ENCODE measurements at places on chromosomes 2 and 18.
A peak's percentile ranks its signal among the peaks of the same experiment; 100 is the strongest.

DNA sequence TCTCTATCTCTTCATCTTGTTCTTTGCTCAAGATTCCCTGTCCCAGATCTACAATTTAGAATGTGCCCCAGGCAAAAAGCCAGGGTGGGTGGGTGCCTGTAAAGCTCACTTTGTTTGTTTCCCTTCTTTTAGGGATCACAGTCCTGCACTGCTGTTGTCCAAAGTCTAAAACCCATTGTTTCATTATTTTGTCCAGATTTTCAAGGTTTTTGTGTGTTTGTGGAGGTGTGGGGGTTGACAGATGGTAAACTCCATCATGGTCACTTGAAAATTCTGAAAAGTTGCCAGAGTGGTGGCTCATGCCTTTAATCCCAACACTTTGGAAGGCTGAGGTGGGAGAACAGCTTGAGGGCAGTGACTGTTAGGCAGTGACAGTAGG is 41.5 kb downstream of the YES1 start:
- DNase-seq, result no peak

GRCh38 chr2:45119038-45119437 is 109.8 kb upstream of the SIX2 start:
- no peak for DNase-seq

DNA sequence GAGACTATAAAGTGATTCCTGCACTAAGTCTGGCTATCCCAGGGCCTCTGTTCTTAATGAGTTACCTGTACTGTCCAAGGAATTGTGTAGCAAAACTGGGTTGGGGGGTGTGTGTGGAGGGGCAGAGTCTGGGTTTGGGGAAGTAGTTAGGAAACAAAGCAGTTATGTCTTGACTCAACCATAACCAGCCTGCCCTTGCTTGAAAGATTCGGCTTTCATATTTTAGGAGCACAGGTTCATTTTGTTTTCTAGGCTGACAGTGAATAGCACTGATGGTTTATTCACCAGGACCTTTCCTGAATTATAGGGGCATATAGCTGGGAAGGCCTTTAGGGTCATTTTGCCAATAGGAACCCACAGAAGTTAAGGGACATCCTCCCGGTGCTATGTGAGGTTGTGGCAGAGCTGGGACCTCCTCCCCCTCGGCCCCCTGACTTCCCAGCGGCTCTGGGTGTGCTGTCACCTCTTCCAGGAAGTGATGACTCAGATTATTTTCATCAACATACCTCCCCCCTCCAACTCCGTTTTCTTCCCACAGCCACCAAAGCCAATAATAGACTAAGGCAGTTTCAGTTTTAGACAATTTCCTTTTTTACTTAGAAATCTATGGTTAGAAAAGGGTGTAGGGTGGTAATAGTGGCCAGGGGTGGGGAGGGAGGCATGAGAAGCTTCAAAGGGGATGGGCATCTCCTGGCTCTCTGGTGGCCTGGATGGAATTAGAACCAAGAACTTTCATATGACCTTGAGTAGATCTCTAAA is 44.8 kb downstream of the SETBP1 start:
- DNase-seq, result peak; percentile 47

- no peak for DNase-seq
These were observed 5.1 kb upstream of the PTPRM start for GRCh38 chr18:7561909-7562460.
